AG10803 (cell line): ENCODE measurements at places on chromosomes 1 and 21.
A peak's percentile ranks its signal among the peaks of the same experiment; 100 is the strongest.

DNA sequence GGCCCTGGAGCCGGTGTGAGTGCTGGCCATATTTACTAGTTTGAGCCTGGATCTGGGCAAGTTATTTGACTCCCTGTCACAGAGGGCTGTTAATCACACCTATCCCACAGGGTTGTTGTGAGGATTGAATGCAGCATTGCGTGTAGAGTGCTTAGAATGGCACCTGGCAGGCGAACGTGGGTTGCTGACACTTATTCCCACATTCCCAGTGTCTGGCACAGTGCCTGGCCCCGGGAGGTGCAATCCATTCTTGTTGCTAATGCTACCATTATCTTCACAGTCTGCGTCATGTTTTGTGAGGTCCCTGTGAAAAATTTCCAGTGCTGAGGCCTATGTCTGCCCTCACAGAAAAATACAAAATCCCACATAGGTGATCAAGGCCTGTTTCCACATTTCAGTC lies 66.1 kb downstream of the CD2 start:
- DNase-seq = peak; percentile 91

DNA sequence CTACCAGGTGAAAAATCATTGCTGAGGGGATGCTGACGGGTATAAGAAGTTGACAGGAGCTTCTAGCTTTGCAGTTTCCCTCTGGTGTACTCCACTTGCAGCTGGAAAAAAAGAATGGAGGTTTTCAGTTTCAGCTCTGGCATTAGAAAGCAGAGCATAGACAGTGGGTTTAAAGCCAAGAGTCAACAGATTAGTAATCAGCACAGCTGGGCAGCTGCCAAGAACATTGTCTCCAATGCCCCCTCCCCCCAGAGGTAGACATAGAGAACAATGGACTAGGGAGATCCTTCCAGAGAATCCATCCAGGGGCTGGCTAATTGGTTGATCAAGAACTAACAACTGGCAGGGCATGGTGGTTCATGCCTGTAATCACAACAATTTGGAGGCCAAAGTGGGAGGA lies 10.1 kb upstream of the ZBTB8B start:
- DNase-seq = no peak

DNA sequence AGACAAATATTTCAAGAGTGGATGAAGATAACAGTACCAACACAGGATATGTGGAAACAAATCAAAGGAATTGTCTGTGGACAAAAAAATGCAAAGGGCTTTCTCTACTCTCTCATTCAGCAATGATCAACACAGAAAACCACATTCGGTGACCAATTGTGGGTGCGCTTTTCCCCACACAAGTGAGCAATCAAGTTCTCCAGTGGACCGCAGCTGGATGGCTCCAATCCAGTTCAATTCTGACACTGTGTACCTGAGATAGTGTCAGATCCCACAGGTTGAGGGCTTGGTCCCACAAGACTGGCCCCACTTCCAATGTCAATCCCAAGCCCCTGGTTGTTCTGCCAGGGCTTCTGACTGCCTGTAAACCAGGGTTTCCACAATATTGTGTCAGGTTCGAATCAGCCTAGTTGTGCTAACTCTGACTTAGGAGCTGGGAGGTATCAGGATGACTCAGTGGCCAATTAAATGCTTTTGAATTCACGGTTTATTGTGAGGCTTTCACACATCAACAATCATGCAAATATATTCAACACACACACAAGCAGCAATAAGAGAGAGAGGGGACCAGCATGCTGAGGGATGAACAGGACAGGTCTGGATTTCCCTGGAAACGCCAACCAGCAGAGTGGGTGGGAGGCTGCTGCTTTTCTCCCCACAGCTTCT lies 87.0 kb upstream of the BTG3 start:
- DNase-seq = no peak

DNA sequence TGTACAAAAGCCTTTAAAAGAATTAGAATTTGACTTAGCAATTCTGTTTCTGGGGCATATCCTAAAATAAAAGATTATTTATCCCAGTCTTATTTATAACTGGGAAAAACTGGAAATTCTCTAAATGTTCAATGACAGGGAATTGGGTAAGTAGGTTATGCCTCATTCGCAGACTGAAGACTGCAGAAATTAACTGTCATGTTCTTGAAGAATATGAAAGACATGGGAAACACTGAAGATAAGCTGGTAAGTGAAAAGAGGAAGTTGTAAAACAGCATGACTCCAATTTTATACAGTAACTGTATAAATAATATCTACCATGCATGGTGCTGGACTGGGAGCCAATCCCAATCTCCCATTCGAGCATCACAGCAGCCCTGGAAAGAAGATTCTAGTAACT lies 50.6 kb upstream of the SLC2A1 start:
- DNase-seq = no peak

DNA sequence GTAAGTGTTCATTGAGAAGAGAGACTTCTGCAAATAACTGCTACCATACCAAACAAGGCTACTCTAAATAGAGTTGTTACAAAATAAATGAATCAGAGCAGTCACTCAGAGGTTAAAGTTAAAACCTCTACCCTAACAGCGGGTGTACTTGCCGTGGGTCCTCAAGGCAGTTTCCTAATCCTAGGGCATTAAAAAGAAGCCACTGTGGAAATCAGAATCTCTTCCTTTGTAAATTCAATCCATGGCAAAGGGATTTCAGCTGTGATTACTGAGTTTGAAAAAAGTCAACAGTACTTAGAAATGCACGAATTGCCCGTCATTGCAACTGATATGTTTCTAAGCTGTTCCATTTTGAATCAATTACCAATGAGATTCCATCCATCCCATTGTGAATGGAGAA lies 13.5 kb downstream of the TBX15 start:
- no peak for DNase-seq

DNA sequence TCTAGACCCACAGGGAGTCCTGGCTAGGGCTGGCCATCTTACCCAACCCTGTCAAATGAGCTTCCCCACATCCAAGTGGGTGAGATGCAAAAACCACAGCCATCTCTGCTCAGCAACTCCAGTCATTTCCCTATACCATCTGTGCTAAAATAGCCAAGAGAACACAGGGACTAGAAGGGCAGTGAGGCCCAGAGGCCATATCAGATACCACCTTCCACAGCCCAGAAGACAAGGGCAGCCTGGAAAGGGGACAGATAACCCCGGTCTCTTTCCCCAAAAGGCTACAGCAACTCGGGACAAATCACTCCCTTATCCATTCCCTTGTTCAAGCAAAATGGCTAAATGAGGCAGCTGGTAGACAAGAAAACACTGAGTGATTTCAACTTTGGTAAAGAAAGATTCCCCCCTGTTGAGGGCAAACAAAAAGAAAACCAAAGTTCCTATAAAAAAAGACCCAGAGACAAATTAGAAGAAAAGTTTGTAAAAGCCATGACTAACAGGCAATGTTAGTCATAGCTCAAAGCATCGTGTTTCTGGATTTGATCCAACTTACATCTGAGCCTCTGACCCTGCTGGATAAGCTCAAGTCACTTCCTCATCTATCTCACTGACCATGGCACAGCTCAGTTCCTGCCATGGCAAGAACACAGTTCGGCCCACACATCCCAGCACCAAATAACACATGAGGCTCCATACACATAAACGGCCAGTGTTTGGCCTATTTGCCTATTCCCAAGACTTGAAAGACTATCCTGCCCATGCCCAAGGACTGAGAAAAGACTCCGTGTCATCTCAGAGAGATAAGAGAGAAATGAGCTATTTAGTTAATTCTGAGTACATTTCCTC lies 3.1 kb downstream of the LAMB3 start:
- peak; percentile 86 for DNase-seq

GRCh38 chr1:155471026-155471425 lies 91.6 kb downstream of the ASH1L start:
- no peak for DNase-seq

DNA sequence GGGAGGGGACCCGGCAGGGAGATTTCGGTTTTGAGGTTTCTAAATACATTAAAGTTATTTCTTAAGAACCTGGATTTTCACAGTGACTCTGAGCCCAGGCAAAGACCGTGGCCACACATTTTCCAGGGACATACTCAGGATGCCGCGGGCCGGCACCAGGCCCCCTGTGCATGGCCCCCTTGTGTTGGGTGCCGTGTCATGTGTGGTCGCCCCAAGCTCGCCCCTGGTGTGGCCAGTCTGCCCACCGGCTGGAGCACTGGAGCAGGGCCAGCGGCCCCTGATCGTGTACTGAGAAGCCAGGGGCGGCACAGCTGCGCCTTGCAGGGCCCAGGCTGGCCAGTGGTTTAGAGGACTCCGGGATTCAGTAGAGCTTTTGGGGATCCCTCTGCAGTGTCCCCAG lies 26.6 kb downstream of the ARHGEF16 start:
- DNase-seq = no peak

GRCh38 chr1:11594222-11594621 lies 60.0 kb downstream of the FBXO2 start:
- peak; percentile 31 for DNase-seq

GRCh38 chr1:94160811-94161210 lies 39.9 kb upstream of the ABCA4 start:
- peak; percentile 88 for DNase-seq

- DNase-seq = peak; percentile 11
These were observed 719.0 kb downstream of the RWDD3 start for GRCh38 chr1:95953015-95953414.

GRCh38 chr1:69686367-69686984 lies 118.8 kb downstream of the LRRC7 start:
- DNase-seq = no peak

DNA sequence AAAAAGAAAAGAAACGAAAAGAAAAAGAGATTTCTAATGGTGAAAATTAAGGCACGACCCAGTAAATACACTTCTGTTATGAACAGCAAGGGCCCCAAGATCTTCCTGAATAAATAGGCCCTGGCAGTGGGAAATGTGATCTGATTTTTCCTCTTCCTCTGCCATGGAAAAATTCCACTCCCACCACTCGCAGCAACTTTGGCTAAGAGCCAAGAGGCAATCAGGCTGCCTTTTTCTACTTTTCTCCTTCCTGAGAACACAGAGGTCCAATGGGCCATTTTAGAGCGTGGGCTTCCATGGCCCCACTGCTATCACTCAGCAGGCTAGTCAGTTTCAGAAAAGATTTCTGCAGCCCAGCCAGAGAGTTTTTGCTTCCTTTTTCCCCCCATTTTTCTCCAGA lies 33.7 kb upstream of the AK4 start:
- no peak for DNase-seq
